ENCODE measurements at places on chromosomes 11 and 22. TPM values are rescaled to one million over a fixed set of nuclear protein-coding genes. Genes with fewer than 3 reads are reported as not detected.

GRCh38 chr22:19659805-19660345, 54.4 kb upstream of the SEPTIN5 start:
- no peak for DNase-seq

GRCh38 chr11:8392166-8392565, 128.5 kb upstream of the LMO1 start:
- DNase-seq = no peak

GRCh38 chr11:131829725-131830124, 459.3 kb downstream of the NTM start:
- DNase-seq = no peak

GRCh38 chr11:69654660-69655478, 13.9 kb downstream of the CCND1 start:
- no peak for DNase-seq

DNA sequence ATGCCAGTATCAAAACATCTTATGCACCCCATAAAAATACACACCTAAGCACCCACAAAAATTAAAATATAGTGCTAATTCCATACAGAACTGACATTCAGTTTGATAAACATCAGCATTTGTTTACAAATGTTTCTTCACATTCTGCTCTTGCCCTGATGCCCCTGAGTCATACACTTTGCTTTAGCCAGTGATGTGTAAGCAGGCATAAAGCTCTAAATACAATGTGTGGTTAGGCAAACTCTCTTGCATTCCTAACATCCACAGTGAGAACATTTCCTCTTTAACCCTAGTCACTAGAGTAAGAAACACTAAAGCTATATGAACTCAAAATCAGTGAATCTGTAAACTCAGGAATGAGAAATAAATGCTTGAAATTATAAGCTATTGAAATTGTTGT, 1060.7 kb downstream of the FAM181B start:
- no peak for DNase-seq

DNA sequence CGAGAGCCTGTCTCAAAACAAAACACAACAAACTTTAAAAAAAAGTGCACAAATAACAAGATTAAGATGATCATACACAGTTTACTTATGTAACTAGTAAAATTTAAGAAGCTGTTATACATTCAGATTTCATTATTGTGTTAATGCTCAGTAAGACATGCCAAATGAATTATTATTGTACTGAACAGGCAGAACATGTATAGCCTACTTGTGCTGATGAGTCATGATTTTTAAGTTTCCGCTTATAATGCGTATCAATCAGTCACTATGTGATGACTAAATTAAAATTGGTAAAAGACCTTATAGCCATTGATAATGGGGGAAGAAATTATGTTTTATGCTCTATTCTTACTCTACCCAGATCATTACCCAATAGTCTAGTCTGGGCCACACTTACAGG, 20.5 kb upstream of the EXPH5 start:
- DNase-seq = no peak

GRCh38 chr11:98455500-98456307, 565.0 kb upstream of the CNTN5 start:
- no peak for DNase-seq

DNA sequence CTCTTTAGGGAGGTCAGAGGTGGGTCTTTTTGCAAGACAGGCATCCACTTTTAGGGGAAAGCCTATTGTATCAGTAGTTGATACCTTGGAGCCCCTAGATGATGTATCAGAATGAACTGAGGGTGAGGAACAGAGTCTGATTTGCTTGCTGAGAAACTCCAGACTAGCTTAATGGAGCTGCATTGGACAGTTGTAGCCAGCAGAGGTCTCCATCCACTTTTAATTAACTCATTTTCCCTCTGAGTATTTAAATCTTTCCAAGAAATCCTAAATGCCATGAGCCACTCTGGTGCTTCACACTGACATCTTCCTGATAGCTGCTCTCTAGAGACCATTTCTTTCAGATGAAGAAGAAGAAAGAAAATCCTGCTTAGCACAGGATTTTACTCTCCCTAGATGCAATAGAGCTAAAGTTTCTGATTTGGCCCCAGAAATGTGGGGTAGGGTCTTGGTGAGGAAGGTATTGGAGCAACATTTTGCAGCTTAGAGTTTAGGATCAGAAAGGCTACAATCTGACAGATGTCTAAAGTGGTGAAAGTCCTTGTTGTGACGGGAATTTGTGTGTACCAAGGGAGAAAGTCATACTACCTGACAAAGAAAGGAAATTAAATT, 38.0 kb downstream of the EXT2 start:
- peak; percentile 47 for DNase-seq

The GGTLC2 gene
- total RNA-seq = not detected

The SLC1A2 gene
- not detected for total RNA-seq

The MPEG1 gene
- not detected for total RNA-seq

The CCDC116 gene
- 0.38 TPM for total RNA-seq

The ASRGL1 gene
- total RNA-seq = 22.6 TPM
